ENCODE measurements at places on chromosomes 7 and 10.

GRCh38 chr10:118369641-118370205, 27.6 kb upstream of the FAM204A start:
- no peak for DNase-seq

DNA sequence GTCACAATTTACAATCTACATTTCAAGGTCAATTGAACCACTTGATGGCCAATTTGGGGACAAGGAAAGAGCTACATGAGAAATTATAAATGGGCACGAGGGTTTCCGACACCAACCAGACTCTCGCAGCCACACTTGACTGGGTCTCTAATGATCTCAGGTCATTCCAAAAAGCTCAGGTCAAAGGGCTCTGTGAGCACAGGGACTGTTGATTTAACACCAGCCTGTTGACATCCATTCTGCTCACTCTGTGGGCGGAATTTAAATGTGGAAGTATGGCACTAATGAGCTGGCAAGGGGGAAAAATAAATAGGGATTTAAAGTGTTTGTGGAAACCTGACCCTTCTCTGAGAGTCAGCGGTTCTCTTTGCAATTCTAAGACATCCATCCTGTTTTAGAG, 810.7 kb upstream of the AUTS2 start:
- DNase-seq: no peak

GRCh38 chr7:137960020-137960419, 41.9 kb downstream of the CREB3L2 start:
- DNase-seq: no peak

- no peak for DNase-seq
These were observed 161.1 kb downstream of the RPS24 start for GRCh38 chr10:78194539-78195402.
